Urinary bladder (tissue), 4 donors: ENCODE measurements at places on chromosomes 7 and 10. TPM values are rescaled to one million over a fixed set of nuclear protein-coding genes. Genes with fewer than 3 reads are reported as not detected.
A peak's percentile ranks its signal among the peaks of the same experiment; 100 is the strongest.

- no peak for DNase-seq
Measured at GRCh38 chr7:32588657-32589056, 93.4 kb downstream of the AVL9 start.

GRCh38 chr7:39271402-39271801 lies 293.7 kb downstream of the POU6F2 start:
- no peak for DNase-seq

DNA sequence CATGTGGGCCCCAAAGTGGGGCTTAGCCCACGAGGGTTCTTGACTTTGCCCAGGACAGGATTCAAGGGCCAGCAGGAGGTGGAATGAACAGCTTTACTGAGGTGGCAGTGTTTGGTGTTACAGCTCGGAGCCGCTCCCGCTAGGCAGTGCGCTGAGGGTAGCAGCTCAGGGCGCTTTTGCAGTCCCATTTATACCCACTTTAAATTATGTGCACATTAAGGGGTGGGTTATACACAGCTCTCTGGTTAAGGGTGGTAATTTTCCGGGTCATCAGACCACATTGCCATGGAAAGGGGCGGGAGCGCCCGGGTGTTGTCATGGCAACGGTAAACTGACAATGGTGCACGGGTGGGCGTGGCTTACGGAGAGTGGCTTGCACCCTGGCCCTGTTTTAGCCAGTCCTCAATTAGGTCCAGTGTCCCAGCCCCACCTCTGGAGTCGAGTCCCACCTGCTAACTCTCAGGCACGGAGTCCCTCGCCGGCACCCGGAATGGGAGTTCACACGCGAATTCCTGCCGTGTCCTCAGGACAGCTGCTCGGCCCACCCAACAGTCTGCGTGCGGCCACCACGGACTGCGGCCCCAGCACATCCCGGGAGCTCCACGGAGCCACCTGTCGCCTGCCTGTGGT lies 58.2 kb upstream of the PDGFA start:
- DNase-seq, result no peak

DNA sequence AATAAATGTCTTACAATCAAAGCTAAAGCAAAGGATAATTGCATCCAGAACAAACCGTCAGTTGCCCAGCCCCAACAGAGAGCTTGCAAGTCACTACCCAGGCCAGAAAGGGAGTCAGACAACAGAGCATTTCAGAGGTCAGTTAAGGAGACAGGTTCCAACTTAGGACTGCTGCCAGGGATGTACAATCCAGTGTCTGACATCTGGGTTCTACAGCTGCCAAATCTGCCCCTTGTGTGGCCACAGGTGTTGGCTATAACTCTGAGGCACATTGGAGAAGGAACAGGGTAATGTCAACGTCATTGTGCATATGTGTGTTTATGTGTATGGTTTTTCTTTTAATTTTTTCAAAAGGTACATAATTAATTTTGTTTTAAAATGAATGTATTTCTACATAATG lies 85.2 kb upstream of the GLCCI1 start:
- no peak for DNase-seq

PGAM2 gene
- 0.71 TPM for polyA plus RNA-seq

DNA sequence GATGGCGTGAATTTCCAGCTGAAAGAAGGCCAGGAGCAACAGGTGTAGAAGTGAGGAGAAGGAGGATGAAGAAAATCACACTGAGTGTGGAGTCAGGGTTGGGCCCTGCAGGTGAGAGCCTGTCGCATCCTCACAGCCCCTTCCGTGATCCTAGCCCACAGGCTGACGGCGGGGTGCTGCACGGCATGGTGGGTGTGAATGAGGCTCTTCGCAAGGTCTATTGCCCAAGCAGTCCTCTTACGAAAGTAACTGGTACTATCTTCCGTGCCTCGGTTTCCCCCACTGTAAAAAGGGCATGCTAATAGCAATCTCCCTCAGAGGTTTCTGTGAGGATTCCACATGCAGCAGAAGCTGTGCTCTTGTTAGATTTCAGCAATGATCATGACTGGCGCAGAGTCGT lies 129.9 kb upstream of the TNS3 start:
- no peak for DNase-seq

PIK3CG gene
- polyA plus RNA-seq, result 0.82 TPM

GRCh38 chr10:51788273-51788672 lies 88.9 kb upstream of the CSTF2T start:
- no peak for DNase-seq

DNA sequence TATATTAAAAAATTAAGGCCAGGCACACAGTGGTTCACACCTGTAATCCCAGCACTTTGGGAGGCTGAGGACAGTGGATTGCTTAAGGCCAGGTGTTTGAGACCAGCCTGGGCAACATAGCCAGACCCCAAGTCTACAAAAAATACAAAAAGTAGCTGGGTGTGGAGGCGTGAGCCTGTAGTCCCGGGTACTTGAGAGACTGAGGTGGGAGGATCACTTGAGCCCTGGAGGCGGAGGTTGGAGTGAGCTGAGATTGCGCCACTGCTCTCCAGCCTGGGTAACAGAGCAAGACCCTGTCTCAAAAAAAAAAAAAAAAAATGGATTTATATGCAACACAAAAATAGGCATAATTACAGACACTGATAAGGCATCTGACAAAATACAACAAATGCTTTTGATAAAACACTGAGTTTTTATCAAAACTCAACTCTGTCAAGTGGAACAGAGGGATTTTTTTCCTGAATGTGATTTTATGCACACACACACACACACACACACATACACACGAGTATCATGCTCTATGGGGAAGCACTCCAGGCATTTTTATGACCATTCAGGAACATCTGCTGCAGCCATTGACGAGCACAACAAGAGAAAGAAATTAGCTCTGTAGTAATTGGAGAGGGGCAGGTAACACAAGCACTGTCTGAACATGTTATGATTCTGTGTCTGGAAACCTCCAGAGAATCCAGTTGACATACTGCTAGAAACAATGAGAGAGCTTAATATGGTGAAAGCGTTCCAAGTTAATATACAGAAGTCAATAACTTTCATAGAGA lies 193.1 kb downstream of the WDR37 start:
- DNase-seq, result peak; percentile 25

DNA sequence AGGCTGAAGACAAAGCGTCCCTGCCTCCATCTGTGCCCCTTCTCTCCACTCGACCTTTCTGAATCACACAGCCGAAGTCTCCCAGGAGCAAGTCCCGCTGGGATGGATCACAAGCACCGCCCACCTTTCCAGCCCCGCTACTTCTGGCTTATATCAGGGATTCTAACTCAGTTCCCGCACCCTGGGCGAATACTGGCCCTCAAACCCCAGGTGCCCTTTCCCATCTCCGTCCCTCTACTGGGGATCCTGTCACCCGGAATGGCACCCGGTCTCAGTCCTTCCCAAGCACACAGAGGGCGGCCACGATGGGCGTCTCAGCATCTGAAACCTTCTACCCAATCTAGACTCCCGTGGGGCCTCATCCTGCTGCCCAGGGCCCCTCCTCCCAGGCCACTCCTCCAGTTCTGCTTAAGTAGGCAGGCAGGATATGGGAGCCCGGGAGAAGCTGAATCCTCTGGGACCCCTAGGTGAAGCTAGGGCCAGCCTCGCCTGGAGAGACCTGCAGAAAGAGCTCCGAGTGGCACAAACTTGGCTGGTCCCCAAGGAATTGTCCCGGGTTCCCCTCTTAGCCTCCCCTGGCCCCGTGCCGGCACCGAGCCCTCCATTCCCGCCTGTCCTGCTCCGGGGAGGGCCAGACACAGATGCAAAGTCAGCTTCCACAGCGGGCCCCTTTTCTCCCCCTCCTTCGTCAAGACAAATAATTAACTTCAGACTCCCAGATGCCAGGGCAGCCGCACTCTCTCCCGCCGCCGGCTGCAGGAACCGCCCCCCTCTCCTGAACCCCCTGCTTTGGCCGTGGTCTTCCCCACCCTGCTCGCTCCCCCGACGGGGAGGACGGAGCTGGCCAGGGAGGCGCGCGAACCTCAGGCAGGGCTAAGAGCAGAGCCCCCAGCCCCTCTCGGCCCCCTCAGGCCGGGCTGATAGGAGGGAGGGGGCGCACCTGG lies 612 bp downstream of the KCP start:
- no peak for DNase-seq

DNA sequence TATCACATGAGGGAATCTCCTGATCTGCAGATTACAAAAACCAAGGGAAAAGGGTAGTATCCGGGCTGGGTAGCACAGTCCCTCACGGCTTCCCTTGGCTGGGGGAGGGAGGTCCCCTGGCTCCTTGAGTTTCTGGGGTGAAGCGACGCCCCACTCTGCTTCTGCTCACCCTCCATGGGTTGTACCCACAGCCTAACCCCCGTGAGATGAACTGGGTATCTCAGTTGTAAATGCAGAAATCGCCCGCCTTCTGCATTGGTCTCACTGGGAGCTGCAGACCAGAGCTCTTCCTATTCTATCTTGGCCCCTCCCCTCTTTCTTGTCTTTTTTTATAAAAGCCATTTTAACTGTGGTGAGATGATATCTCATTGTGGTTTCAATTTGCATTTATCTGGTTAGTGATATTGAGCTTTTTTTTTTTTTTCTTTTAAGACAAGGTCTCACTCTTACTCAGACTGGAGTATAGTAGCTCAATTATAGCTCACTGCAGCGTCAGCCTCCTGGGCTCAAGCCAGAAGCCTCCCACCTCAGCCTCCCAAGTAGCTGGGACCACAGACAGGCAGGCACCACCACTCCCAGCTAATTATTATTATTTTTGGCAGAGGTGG lies 87.8 kb downstream of the ABCC2 start:
- DNase-seq, result no peak

DNA sequence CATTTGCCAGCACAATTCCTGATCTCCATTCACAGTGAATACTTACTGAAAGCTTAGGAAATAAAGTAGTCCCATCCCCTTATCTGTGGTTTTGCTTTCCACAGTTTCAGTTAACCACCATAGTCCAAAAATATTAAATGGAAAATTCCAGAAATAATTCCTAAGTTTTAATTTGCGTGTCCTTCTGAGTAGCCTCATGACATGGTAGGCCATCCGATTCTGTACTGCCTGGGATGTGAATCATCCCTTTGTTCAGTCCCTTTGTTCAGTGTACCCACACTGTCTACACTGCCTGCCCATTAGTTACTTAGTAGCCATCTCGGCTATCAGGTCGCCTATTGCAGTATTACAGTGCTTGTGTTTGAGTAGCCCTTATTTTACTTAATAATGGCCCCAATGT lies 14.2 kb downstream of the RAB11FIP2 start:
- no peak for DNase-seq

GRCh38 chr10:18214691-18215563 lies 74.7 kb downstream of the CACNB2 start:
- DNase-seq, result peak; percentile 68

GRCh38 chr7:54014765-54015164 lies 527.4 kb upstream of the VSTM2A start:
- no peak for DNase-seq

- no peak for DNase-seq
Measured at GRCh38 chr7:16609842-16610450, 35.6 kb downstream of the ANKMY2 start.

- no peak for DNase-seq
Measured at GRCh38 chr10:77586719-77587415, 50.7 kb downstream of the KCNMA1 start.

DNA sequence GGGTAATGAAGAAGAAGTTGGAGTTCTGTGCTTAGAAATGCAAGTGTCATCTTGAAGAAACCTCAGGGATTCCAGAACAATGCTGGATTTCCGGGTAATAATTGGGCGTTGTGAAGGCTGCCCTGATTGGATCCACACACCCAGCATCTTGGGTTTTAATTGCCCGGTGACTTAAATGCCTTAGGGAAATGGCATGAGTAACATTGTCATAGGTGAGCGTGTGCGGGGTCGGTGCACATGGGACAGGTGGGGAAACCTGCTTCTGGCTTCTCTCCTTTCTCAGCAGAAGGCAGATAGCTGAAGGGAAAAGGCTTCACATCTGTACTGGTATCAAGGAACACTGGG lies 15.2 kb upstream of the CAMK1D start:
- DNase-seq, result no peak

GRCh38 chr7:126533715-126534114 lies 719.0 kb downstream of the GRM8 start:
- no peak for DNase-seq

FAM221A gene
- 7.7 TPM for polyA plus RNA-seq

GRCh38 chr10:120424198-120424464 lies 32.9 kb upstream of the PLPP4 start:
- DNase-seq, result no peak

HOXA3 gene
- polyA plus RNA-seq, result 11.4 TPM

TRIM73 gene
- 3.1 TPM for polyA plus RNA-seq

CUBN gene
- 0.54 TPM for polyA plus RNA-seq

DNA sequence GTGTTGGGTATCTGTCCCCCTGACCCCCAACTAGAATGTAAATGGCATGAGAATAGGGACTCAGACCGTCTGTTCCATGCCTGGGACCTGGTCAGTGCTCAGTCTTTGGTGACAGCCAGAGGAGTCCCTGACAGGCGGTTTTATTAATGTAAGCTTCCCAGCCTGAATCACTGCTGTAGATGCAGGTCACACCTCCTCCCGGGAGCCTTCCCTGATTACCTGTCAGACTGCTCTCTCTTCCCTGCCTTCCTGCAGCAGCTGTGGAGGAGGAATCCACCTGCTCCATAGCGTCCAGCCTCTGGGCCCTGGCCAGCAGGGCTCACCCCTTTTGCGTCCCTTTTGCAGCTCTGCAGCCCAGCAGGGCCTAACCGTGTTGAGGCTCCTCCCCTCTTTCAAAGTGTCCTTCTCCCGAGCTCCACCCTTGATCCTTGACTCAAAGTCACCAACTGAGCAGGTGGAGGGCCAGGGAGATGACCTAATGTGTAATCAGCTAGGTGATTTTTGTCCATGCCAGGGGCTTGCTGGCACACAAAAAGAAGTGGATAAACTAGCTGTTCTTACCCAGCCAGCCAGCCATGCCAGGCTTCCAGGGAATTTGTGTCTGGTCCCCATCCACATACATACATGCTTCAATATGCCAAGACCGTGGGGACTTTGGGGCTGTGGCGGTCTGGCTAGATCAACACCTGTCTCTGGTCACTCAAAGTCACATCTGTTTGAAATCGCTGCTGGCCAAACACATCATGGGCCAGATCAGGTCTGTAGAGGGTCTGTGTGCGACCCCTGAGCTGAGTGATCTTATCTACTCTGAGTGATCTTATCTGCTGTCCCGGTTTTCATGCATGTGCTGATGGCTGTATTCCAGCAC lies 195.1 kb downstream of the CCDC3 start:
- DNase-seq, result no peak

- peak; percentile 18 for DNase-seq
Measured at GRCh38 chr10:59337201-59337652, 25.1 kb downstream of the FAM13C start.

DNA sequence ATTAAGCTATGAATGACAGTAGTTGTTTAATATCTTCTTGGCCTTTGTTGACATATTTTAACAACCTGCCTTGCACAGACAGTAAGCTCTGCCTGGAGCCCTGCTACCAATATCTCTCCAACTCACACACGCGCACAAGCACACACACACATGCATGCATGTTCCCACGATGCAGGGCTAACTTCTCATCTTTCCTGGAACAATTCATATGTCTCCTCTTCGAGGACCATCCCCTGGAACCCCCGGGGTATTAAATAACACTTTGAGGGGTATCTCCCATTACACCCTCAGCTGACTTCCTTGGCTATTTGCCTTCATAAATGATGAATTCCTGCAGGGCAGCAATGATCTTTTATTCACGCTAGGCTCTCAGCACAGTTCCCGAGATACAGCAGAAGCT lies 258.0 kb downstream of the TRIL start:
- DNase-seq, result no peak

- no peak for DNase-seq
Measured at GRCh38 chr10:124708922-124709520, 35.2 kb downstream of the FAM53B start.
